Chondrocyte (in vitro differentiated cells): ENCODE measurements at places on chromosomes 11 and 22. TPM values are rescaled to one million over a fixed set of nuclear protein-coding genes. Genes with fewer than 3 reads are reported as not detected.
A peak's percentile ranks its signal among the peaks of the same experiment; 100 is the strongest.

DNA sequence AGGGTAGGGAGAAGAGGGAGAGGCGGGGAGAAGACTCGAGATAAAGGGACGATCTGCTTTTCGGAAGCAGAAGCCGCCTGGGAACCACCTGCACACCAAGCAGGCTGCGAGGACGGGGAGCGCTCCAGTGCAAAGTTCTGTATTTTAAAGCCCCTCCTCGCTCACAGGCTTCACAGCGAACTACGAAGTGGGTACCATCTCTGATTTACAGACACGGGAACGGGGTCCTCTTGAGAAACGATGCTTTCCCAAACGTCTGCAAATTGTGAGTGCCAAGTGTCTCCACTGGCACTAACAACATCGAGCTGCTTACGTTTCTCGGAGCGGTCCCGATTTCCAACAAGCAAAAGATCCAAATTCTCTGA, 700 bp upstream of the STX3 start:
- H3K4me3 ChIP-seq: peak overlapping the region; percentile 99
- peaks cover 28% of the 10 kb centered on the region for H3K4me1 ChIP-seq
- H3K27me3 ChIP-seq: no peaks in the 10 kb centered on the region
- H3K36me3 ChIP-seq: peaks cover 1% of the 10 kb centered on the region
- peak overlapping the region; percentile 94 for H3K27ac ChIP-seq

DNA sequence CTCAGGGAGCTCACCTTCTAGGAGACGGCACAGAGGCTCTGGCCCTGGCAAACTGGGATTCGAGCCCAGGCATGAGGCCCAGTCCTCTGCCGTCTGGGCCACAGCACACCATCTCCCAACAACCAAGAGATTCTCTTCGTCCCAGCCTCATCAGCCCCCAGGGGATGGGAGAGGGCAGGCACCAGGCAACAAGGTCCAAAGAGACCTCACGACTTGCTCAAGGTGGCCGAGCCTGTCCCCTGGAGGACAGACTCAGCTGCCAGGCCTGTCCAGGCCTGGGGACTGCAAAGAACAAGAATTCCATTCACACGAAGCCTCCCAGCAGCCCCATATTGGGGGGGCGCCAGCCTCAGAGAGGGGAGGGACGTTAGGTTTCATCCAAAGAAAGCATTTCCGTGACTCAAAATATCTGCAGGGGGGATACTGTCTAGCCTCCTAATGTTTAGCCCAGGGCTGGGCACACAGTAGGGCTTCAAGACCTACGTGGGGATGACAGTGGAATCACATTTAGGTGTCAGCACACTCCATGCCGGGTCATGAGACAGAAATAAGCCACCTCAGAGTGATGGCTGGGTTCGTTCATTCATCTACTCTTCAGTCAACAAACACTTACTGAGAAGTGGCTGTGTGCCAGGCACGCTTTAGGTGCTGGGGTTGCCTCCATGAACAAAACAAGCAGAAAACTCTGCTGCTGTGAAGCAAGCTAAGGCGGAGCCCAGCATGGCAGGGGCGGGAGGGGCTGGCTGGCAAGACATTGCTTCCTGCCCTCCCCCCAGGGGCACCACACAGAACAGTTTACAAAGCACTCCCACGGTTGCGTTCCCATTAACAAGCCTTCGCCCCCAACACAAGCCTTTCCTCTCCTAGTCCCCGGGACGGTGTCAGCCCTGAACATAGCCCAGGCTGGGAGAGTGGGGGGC, 1.2 kb downstream of the CARNS1 start:
- H3K36me3 ChIP-seq: peaks cover 1% of the 10 kb centered on the region
- H3K27ac ChIP-seq: no peak overlapping the region
- H3K4me3 ChIP-seq: peak overlapping the region; percentile 56
- peaks cover 9% of the 10 kb centered on the region for H3K27me3 ChIP-seq
- no peak for DNase-seq

DNA sequence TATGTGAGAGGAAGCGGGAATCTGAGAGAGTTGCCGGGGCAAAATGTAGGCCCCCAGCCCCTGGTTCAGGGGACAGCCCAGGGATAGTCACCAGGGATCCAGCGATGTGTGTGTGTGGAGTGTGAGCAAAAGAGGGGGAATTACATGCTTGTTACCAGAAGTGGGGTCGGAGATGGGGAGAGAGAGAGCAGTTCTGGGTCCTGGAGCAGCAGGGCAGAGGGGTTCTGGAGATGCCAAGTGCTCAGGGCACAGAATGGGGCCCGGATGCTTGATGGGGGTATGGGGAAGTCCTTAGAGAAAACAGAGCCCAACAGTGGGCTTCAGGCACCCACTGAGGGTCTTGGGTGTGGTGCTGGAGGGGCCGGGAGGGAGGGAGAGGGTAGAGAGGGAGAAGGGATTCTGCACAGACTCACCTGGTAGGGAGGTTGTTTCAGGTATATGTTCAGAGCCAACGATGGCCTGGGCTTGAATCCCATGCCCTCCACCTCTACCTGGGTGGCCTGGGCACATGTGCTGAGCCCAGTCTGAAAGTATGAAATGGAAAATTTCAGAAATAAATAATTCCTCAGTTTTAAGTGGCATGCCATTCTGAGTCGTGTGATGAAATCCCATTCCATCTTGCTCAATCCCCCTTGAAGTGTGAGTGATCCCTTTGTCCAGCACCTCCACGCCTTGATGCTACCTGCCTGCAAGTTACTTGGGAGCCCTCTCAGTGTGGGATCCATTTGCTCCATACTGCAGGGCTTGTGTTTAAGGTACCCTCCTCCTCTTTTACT, 12.4 kb downstream of the SMIM38 start:
- peaks cover 31% of the 10 kb centered on the region for H3K4me1 ChIP-seq
- peaks cover 3% of the 10 kb centered on the region for H3K36me3 ChIP-seq
- peaks cover 2% of the 10 kb centered on the region for H3K27me3 ChIP-seq

- peaks cover 10% of the 10 kb centered on the region for H3K36me3 ChIP-seq
- H3K4me3 ChIP-seq: no peak overlapping the region
- no peaks in the 10 kb centered on the region for H3K27me3 ChIP-seq
- H3K27ac ChIP-seq: no peak overlapping the region
Observed at GRCh38 chr11:11265994-11266606, 87.0 kb downstream of the CSNK2A3 start.

DNA sequence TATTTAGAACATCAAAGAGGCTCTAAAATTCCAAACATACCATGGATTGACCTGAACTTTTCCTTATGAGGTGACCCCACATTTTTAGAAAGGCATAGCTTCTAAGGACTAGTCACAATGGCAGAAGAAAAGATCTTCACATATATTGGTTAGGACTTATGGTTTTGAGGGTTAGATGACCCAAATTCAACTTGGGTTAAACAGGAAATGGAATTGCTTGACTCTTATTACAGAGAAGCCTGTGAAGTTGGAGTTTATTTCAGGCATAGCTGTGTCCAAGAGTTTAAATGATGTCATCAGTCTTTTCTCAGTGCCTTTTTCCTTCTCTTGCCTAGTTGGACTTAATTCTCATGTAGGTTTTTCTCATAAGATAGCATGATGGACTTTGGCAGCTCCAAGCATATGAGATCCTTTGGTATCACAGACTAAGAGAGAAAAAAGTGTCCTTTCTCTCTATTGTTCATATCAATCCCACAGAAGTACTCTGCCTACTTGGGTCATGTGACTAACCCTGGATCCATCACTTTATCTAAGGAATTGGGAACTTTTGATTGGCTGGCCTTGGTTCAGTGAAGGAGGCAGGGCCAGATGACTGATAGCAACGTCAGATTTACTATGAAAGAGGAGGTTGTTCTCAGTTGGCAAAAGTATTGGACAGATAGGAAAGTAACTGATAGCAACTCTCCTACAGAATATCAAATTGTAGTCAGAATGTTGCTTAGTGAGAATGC, 17.3 kb upstream of the RAG1 start:
- no peak for DNase-seq
- H3K27me3 ChIP-seq: peaks cover 28% of the 10 kb centered on the region
- no peaks in the 10 kb centered on the region for H3K4me1 ChIP-seq
- H3K36me3 ChIP-seq: peaks cover 2% of the 10 kb centered on the region
- no peak overlapping the region for H3K4me3 ChIP-seq
- H3K27ac ChIP-seq: no peak overlapping the region

- H3K27me3 ChIP-seq: no peaks in the 10 kb centered on the region
- H3K4me3 ChIP-seq: peak overlapping the region; percentile 92
- peak overlapping the region; percentile 32 for H3K27ac ChIP-seq
- DNase-seq: no peak
- H3K36me3 ChIP-seq: no peaks in the 10 kb centered on the region
Observed at GRCh38 chr11:124672536-124673215, 863 bp downstream of the SIAE start.

GRCh38 chr22:38753948-38754750, 1.6 kb downstream of the SUN2 start:
- H3K27ac ChIP-seq: peak overlapping the region; percentile 93
- peaks cover 24% of the 10 kb centered on the region for H3K4me1 ChIP-seq
- DNase-seq: no peak
- H3K36me3 ChIP-seq: peaks cover 18% of the 10 kb centered on the region

- H3K4me1 ChIP-seq: peaks cover 4% of the 10 kb centered on the region
- no peak overlapping the region for H3K4me3 ChIP-seq
- H3K36me3 ChIP-seq: no peaks in the 10 kb centered on the region
- H3K27ac ChIP-seq: no peak overlapping the region
- H3K27me3 ChIP-seq: peaks cover 3% of the 10 kb centered on the region
Observed at GRCh38 chr11:25859776-25860175, 472.2 kb upstream of the ANO3 start.

GRCh38 chr22:36860821-36861659, at the start of gene NCF4:
TSS of gene NCF4 (plus strand) at chr22:36861006. CDS start at chr22:36861172, 166 bp downstream.
- H3K27me3 ChIP-seq: peaks cover 38% of the 10 kb centered on the region
- H3K4me1 ChIP-seq: peaks cover 5% of the 10 kb centered on the region
- H3K27ac ChIP-seq: no peak within 1 kb of the TSS
- H3K4me3 ChIP-seq: no peak within 1 kb of the TSS

- H3K36me3 ChIP-seq: no peaks in the 10 kb centered on the region
- no peaks in the 10 kb centered on the region for H3K27me3 ChIP-seq
- H3K4me3 ChIP-seq: no peak overlapping the region
- no peaks in the 10 kb centered on the region for H3K4me1 ChIP-seq
Observed at GRCh38 chr22:38411016-38411415, 44.0 kb downstream of the KCNJ4 start.

GLYAT gene
- total RNA-seq: not detected in 3 replicates

OR52A1 gene
- total RNA-seq: not detected in 3 replicates

GRCh38 chr11:17531636-17532113, 12.5 kb downstream of the USH1C start:
- no peaks in the 10 kb centered on the region for H3K36me3 ChIP-seq
- no peak overlapping the region for H3K27ac ChIP-seq
- peaks cover 12% of the 10 kb centered on the region for H3K27me3 ChIP-seq

RNF215 gene
- 35.2 to 36.2 TPM (median 36.0 TPM) in 3 replicates for total RNA-seq

DNA sequence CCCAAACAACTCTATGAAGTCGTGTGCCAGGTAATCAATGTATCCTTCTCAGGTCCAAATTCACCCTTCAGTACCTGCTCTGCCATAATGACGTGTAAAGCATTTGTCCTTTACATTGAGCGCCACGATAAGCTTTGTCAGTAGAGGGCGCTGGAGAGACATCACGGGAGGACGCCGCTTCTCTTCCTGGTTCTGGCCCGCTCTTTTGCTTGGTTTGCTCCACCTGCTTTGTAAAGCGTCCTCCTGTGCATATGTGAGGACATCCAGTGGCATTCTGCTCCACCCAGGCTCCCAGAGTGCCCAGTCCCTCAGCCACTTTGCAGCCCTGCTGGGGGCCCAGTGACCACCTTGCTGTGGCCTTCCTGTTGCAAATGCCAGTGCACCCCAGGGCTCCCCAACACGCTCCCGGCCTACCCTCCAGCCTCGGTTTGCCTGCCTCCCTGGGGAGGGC, 61.1 kb downstream of the WT1 start:
- no peak for DNase-seq
- no peaks in the 10 kb centered on the region for H3K4me1 ChIP-seq
- H3K4me3 ChIP-seq: no peak overlapping the region
- H3K36me3 ChIP-seq: no peaks in the 10 kb centered on the region
- H3K27me3 ChIP-seq: peaks cover 6% of the 10 kb centered on the region

KRTAP5-11 gene
- total RNA-seq: not detected in 3 replicates

DNA sequence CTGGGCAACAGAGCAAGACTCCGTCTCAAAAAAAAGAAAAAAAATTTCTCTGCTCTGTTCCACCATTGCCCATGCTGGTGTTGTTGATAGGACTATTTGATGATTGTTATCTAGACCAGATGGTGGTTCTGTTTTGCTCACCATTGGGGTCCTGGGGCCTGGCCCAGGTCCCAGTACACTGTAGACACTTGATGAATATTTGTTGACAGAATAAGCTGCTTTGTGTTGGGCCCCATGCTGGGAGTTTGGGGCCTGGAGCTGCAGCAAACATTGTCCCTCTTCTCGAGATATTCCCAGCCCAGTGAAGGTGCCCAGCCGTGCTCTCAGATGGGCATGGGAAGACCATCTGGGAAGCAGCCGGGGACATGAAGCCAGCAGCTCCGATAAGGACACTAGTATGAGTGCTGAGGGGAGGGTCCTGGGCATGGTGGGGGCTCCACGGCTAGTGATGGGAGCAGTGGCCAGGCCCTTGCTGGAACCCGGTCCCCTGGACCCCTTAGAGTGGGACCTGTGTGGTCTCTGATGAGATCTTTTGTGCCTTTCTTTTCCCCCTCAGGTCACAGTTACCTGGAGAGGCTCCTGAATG, 13.6 kb downstream of the INCENP start:
- no peaks in the 10 kb centered on the region for H3K27me3 ChIP-seq
- no peak overlapping the region for H3K27ac ChIP-seq
- peaks cover 1% of the 10 kb centered on the region for H3K36me3 ChIP-seq
- peak; percentile 48 for DNase-seq
- no peaks in the 10 kb centered on the region for H3K4me1 ChIP-seq
- no peak overlapping the region for H3K4me3 ChIP-seq

GRCh38 chr22:49398115-49398514, 429.6 kb downstream of the BRD1 start:
- no peaks in the 10 kb centered on the region for H3K36me3 ChIP-seq
- H3K27ac ChIP-seq: no peak overlapping the region
- no peaks in the 10 kb centered on the region for H3K4me1 ChIP-seq
- no peak overlapping the region for H3K4me3 ChIP-seq
- no peak for DNase-seq
- no peaks in the 10 kb centered on the region for H3K27me3 ChIP-seq

DNA sequence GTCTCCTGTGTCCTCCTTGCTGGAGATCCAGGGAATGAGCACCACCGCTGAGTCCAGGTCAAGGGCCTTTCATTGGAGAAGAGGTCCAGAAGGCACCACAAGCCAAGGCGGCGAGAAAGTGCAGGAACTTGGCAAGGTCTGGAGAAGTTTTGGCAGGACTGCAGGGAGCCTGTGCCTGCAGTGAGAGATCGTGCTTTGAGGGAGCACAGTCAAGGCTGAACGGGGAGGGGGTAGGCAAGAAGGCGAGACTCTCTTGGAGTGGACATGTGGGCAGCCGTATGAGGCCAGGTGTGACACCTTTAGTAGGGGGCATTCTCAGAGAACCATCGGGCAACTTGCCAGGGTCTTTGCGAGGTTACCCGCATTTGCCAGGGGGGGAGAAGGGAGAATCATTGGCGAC, 30.5 kb downstream of the LRRC10B start:
- no peaks in the 10 kb centered on the region for H3K36me3 ChIP-seq
- H3K4me3 ChIP-seq: no peak overlapping the region
- H3K27me3 ChIP-seq: peaks cover 40% of the 10 kb centered on the region
- no peak overlapping the region for H3K27ac ChIP-seq
- DNase-seq: no peak

MN1 gene
- 119 to 156 TPM (median 121 TPM) in 3 replicates for total RNA-seq

GRCh38 chr11:78737891-78738290, 163.2 kb upstream of the NARS2 start:
- no peak overlapping the region for H3K4me3 ChIP-seq
- H3K27ac ChIP-seq: no peak overlapping the region
- H3K4me1 ChIP-seq: peaks cover 6% of the 10 kb centered on the region

- H3K4me1 ChIP-seq: no peaks in the 10 kb centered on the region
- H3K27ac ChIP-seq: no peak overlapping the region
- H3K27me3 ChIP-seq: peaks cover 51% of the 10 kb centered on the region
Observed at GRCh38 chr11:71563406-71563805, 2.0 kb upstream of the KRTAP5-10 start.
